ENCODE measurements at places on chromosomes 2 and 18.

- DNase-seq = peak; percentile 46
These were observed 776 bp downstream of the MOGS start for GRCh38 chr2:74464406-74464805.

DNA sequence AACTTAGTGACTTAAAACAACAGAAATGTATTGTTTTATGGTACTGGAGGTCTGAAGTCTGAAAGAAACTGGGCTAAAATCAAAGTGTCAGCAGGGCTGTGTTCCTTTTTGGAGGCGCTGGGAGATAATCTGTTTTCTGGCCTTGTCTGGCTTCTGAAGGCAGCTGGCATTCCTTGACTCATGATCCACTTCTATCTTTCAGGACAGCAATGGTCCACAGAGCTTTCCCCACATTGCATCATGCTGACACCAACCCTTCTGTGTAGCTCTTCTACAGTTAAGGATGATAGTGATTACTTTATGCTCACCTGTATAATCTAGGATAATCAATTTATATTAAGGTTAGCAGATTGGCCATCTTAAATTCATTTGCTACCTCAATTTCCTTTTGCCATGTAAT, 392.1 kb downstream of the TDRD15 start:
- DNase-seq = no peak

- DNase-seq = no peak
These were observed 25.4 kb downstream of the GREB1L start for GRCh38 chr18:21267400-21267799.

- no peak for DNase-seq
These were observed 31.5 kb downstream of the ATP8B1 start for GRCh38 chr18:57771626-57772025.

DNA sequence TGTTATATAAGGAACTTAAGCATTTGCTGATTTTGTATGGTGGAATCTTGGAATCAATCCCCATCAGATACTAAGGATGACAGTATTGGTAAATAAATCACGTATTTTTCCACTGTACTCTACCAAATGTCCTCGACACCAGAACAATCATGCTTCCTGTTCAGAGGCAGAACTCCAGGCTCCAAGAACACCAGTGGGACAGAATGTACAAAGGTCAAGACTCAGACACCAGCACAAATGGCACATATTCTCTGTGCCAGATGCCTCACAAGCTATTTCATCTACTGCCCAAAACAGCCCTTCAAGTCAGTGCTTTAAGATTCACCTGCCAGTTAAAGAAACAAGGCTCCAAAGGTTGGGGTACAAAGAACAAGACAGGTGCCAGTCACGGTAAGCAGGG, 420.5 kb downstream of the STK39 start:
- no peak for DNase-seq

DNA sequence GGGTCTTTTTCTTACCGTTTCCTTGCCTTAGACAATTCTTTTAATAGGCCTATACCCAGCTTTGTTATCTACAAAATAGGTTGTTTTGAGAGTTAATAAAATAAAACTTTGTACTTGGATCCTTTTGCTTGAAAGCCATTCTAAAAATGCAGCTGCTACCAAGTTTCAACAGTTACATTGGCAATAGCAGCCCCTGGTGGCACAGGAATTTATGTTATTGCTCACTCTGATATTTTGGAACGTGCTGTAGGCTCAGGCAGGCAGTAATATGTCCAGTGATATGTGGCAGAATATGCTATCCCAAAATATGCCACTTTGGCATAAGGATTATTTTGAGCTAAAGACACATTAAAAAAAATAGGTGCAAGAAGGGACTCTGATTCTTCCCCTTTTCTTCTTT, 6.7 kb upstream of the COMMD1 start:
- peak; percentile 49 for DNase-seq

DNA sequence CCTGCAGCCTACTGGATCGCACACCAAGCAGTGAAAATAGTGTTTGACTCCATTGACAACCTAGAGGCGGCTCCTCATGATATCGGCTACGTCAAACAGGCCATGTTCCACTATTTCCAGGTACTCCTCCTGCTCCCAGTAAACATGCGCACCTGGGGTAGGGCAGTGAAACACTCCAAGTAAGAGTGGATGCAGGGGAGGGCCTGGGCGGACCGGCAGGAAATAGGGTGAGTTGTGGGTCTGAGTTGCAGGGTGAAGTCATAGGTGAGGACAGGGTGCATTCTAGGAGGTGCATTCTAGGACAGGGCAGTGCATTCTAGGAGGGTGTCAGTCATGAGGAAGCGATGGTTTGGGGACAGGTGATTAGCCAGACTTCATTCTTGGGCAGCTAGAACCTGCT, 5.0 kb downstream of the NAGK start:
- DNase-seq = no peak

DNA sequence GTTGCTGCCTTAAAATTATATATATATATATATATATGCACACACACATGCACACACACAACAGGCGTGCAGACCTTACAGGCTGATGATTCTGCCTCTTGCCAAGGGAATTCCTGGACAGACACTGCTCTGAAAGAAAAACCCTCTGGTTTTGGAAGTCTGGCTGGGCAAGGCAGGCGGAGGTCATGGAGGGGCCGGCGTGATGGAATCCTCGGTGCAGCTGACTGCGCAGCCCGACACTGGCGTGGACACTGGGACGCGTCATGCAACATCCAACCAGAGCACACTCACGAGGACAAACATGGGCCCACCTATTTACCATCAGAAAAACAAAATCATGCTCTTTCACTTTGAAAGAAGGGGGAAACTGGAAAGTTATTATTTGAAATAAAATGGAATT, 235.3 kb downstream of the ZNF516 start:
- no peak for DNase-seq

GRCh38 chr2:96502891-96503636, 2.1 kb downstream of the NEURL3 start:
- no peak for DNase-seq

- no peak for DNase-seq
These were observed 126.8 kb downstream of the SP100 start for GRCh38 chr2:230542751-230543150.

DNA sequence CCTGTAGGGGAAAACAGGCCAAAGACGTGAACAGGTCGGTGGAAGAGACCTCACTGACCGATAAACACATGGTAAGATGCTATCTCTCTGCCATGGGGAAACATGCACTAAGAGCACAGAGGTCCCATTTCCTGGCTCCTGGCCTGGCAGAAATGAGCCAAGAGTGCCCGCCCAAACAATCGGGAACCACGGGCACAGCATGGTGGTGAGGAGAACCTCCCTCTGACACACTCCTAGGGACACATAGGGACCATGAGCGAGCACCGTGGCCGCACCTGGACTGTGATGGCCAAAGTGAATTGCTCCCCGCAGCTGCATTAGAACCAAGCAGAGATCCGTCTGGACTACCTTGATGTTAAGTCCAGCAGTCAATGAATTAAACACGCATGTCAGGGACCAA, 11.1 kb downstream of the HS6ST1 start:
- no peak for DNase-seq

DNA sequence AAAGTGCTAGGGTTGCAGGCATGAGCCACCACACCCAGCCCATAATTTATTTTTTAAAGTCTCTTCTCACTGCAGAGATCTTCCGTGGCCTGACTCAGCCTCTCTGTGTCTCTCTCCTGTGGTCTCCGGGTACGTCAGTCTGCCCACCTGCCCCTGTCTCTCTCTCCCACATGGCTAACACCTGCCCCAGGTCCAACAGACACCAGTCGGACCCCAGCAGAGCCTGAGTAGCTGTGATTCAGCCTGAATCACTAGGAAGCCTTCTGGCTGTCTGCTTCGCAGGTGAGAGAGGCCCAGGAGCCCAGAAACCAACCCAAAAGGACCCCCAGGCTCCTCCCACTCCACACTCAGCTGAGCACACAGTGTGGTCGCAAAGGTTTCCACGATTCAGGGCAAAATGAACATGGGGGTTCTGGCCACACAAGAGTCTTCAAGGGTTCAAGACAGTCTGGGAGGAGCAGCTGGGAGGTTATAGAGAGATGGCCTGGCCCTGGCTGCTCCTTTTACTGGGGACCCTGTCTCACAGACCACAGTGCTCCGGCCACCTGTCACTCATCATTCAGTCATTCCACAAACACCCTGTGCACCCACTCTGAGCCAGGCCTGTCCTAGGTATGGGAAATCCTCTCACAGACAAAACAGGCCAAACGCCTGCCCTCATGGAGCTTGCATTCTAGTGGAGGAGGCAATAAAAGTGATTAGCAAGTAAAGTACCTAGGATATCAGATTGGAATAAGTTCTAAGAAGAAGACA, 8.6 kb downstream of the RUFY4 start:
- DNase-seq = no peak

GRCh38 chr18:79496978-79497637, 101.4 kb downstream of the NFATC1 start:
- DNase-seq = no peak

DNA sequence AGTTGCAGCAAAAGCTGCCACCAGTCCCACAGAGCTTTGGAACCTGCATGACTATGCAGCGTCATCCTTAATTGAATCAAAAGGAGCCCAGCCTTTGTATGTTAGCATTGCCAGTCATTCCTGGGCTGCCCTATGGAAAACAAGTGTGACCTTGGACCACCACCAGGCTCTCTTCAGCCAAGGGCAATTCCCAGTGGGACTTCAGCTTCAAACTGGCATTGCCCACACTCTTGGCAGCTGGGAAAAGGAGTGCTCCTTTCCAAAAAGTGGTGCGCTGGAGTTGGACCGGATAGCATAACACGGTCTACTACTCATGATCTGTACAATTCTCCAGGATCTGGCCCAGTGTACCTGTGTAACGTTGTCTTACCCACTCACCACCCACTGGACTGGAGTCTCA, 259.5 kb downstream of the MREG start:
- DNase-seq = no peak

- no peak for DNase-seq
These were observed 18.1 kb downstream of the CCNYL1 start for GRCh38 chr2:207729465-207729998.

DNA sequence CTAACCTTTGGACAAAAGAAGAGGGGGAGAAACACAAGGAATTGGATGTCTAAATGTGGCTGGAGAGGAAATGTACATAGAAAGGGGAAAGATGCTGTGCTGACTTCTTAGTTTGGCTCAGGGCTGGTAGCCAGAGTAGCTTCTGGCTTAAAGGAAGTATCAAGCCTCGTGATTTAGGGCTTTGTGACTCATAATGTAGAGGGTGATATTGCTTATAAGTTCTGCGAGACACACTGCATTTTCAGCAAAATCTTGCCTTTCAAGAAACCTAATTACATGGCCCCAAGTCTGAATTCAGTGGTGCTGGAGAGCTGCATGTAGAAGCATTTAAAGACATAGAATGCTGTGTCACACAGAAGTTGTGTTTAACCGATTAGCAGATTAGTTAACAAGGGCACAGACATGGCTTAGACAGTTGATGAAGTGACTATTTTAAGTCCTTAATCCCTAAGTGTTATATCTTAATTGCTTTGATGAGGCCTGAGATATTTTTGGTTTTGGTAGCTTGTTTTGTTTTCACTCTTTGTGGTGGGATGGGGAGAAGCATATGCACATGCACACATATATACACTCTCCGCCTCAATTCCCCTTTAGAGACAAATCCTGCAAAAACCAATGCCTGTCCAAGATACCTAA, 66.4 kb downstream of the EPAS1 start:
- no peak for DNase-seq
